ENCODE measurements at places on chromosomes 3 and 15.

- DNase-seq = no peak
These were observed 156.7 kb downstream of the RAB11A start for GRCh38 chr15:66025972-66026371.

DNA sequence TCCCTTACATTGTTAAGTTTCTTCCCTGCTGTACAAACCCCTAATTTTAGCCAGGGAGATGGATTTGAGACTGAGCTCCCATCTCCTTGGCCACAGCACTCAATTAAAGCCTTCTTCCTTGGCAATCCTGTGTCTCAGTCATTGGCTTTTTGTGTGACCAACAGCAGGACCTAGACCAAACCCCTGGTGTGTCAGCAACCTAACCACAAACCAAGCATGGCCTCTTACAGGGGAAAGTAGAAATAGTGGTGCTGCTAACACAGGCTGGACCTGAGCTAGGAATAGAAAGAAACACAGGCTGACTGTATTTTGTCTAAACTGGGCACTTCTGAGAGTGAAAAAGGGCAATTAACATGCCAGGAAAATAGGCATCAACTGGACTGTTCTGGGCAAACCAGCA lies 37.9 kb downstream of the PPCDC start:
- no peak for DNase-seq

- DNase-seq = no peak
These were observed 70.4 kb downstream of the MAGEF1 start for GRCh38 chr3:184641430-184641829.

GRCh38 chr3:124766113-124767095 lies 36.2 kb downstream of the UMPS start:
- DNase-seq = no peak

DNA sequence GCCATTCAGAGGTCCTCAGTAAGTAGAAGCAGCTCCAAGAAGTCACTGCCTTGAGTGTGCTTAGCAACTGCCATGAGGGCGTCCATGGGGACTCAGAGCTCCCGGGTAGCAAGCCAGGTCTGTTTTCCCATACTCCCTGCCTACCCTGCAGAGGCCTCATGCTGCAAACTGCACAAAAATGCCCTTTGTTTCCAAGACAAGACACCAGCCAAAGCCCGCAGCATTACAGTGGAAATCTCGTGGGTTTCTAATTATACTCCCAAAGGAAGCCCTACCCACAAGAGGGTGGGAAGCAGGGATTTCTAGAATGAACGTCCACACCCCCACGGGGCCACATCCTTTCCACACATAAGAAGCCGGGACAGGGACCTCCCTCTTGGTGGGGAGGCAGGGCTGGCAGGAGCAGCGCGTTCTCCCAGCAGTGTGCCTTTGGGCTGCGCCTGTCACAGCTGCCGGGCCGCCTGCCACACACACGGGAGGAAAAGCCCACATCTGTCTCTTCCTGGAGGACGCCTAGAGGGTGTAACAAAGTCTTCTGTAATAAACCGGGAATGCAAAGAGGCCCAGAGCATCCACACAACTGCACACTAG lies 31.1 kb downstream of the FAM174B start:
- DNase-seq = no peak

DNA sequence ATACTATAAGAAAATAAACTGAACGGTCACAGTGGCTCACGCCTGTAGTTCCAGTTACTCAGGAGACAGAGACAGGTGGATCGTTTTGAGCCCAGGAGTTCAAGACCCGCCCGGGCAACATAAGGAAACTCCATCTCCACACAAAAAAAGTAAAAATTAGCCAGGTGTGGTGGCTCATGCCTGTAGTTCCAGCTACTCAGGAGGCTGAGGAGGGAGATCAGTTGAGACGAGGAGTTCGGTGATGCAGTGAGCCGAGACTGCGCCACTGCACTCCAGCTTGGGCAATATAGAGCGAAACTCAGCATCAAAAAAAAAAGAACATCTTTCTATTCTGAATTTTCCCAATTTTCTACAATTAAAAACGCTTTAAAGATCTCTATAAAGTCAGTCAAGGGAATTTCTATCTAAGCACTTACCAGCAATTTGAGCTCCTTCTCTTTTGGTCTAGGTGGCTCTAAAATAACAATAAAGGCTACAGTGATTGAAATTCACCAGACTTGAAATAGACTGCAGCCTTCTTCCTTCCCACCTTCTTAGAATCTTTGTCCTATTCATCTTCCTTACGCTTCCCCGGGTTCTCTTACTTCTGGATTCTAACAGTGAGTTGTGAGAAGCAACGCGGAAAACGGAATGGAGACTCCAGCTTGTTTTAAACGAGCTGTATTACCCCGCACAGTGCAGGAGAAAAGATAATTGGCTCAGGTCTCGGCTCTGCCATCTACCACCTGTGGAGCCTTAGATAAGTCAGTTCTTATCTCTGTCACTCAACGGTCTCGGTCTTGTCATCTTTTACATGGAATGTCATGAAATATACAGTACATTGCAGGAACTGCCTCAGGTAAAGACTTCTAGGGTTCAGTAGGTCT lies 812 bp upstream of the SEC62 start:
- no peak for DNase-seq

DNA sequence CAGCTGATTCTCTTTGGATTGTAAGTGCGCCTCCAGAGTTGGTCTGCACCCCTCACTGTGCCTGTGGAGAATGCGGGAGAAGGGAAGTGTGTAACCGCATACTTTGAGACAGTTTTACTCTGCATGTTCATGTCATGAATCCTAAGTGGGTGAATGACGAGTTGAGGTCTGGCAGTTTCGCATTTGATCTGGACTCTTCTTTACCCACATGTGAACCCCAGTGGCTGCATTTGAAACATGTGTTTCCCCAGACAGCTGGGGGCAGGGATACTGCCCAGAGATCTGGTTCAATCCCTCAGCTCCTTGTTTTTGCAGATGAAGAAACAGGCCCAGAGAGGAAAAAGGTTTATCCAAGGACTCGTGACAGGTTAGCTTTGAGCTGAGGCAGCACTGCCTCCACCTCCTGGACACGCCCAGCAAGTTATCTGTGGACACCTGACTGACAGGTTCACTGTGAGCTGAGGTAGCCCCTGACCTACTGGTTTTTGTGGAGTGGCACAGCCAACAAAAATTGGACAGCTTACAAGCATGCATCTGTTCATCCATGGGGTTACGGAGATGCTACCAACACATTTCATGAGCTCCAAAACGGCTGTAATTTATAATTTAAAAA lies 207.3 kb downstream of the XXYLT1 start:
- no peak for DNase-seq

DNA sequence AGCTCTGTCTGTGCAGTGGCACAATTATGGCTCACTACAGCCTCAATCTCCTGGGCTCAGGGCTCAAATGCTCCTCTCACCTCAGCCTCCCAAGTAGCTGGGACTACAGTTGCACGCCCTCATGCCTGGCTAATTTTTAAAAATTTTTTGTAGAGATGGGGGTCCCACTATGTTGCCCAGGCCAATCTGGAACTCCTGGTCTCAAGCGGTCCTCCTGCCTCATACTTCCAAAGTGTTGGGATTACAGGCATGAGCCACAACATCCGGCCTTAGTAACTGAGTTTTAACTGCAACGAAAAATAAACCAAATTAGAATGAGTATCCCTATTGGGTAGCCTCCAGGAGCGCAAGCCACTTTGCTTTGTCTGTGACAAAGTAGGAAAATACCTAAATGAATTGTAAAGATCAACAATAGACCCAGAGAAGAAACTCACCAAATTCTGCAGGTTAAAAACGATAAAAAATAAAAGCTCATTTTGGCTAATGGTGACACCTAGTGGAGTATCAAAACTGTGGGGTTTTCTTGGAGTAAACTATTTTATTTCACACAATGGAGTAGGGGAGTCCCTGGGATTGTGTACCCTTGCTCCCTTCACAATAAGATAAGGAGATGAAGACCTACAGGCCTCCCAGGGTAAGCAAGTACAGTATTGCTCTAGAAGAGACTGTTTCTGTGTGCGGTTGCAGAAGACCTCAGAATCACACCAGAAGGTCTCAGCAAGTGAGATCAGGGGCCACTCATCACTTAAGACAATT lies 21.0 kb upstream of the CA12 start:
- DNase-seq = no peak

DNA sequence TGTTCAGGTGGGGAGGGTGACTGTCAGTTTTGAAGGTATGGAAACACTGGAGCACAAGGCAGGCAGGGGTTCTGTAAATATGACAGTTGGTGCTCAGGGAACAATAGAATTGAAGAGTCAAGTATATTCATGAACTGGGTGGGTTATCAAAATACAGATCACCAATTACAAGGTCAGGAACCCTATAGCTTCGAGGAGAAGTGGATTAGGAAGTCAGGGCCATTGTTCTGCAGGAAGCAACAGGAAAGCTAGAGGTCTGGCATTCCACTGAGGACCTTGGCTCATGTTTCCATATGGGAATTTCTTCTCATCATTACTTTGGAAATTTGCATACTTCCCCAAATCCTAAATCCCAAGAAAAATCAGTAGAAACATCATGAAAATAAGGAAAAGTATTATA lies 125.9 kb downstream of the MYRIP start:
- DNase-seq = no peak

DNA sequence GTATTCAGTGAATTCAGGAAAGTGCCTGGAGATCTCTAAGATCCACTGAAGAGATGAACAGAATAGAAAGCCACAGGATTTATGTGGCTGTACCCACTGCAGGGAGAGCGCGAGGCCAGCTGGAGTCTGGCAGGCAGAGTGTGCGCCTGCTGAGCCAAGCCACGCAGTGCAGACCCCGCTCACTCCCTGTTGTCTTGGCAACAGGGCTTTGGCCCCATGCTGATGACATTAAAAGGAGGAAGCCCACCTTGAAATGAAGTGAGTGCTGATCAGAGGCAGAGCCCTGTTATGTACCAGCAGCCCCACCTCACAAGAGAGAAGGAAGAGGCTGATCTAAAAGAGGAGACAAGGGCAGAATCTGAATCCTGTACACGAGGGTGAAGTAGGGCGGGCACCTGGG lies 36.7 kb downstream of the PXYLP1 start:
- no peak for DNase-seq

DNA sequence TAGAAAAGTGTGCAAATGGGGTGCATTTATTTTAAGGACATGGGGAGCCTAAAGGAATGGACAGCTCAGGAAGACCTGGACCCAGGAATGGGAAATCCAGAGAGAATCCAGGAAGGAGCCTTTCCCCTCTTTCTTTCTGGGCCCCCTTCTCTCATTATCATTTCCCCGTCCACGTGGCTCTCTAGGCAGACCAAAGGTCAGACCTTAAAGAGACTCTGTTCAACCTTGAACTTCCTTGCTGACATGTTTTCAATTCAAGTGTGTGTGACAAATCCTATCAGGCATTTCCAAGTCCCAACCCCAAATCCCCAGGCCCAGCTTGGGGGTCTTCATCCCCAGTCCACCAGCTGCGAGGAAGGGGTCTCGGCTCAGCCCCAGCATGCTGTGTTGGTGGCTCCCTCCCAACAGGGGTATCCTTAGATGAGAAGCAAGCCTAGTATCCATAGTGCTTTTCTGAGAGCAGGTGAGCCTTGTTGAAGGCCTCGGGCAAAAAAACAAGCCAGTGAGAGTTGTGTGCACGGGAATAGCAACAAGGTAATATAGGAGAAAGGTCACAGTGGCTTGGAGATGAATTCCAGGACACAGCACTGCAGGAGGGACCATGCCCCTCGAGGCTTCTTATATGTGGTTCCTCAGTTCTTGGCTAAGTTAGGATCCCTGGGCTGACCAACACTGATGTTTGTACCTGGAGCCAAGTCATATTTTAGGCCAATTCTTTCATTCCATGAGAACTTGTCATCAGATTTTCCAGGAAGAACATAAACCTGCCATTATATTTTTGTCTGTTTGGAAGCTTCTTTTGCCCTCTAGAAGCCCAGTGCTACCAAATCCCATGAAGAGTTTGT lies 130.0 kb downstream of the ASB7 start:
- DNase-seq = no peak

- no peak for DNase-seq
These were observed 69.6 kb upstream of the CTNNB1 start for GRCh38 chr3:41129731-41130130.

- no peak for DNase-seq
These were observed 180.0 kb upstream of the EIF1B start for GRCh38 chr3:40129510-40129909.

GRCh38 chr15:47301481-47301880 lies 415.8 kb upstream of the SEMA6D start:
- DNase-seq = no peak

DNA sequence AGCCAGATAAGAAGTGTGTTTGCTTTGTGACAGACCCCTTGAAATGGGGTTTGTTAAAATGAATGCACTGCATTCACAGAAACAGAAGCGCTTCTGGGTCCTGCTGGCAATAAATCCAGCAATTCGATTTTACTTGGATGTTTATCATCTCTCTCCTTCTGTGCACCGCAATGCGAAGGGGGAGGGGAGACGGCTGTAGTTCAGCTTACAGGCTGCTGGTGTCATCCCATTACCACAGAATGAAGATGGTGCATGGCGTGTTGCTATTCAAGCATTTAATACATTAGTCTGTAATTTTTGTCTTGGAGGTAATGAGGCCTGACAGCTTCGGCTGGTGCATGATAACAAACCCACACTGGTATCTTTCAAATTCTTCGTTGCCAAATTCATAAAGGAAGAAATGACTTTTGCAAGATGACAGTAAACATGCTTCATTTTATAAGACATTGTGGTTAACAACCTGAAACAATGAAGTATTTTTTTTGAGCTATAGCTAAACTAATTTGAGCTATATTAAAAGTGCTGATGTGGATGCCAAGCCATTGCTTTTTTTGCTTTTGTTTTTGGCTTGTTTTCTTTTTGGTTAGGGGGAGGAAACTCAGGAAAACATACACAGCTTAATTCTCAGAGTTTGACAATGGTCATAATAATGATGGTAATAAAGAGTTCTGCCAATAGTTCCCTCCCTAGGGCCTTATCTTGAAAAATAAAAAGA lies 418.3 kb downstream of the OTOL1 start:
- no peak for DNase-seq

GRCh38 chr3:16413321-16413720 lies 100.2 kb downstream of the RFTN1 start:
- no peak for DNase-seq

- no peak for DNase-seq
These were observed 91.6 kb upstream of the CBLB start for GRCh38 chr3:105960381-105960780.

GRCh38 chr15:47861111-47861903 lies 144.0 kb downstream of the SEMA6D start:
- no peak for DNase-seq

- DNase-seq = no peak
These were observed 16.8 kb upstream of the TGM5 start for GRCh38 chr15:43283526-43283925.

DNA sequence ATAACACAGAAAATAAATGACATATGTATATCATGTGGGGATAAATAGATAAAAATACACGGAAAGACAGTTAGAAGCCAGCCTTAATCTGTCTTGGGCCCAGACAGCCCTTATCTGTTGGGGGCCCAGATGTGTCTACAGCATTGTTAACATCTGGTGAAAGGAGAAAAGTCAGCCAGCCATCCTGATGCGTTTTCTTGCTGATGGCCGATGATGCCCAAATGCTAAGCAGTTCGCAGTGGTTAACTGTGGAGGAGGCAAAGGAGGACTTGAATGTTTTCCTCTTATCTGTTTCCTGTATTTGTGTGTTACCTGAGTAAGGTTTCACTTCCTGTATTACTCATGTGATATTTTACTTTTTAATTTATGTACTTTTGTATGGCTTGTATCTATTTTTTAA lies 46.2 kb downstream of the NOX5 start:
- no peak for DNase-seq
